ENCODE measurements at places on chromosomes 5 and 9.

DNA sequence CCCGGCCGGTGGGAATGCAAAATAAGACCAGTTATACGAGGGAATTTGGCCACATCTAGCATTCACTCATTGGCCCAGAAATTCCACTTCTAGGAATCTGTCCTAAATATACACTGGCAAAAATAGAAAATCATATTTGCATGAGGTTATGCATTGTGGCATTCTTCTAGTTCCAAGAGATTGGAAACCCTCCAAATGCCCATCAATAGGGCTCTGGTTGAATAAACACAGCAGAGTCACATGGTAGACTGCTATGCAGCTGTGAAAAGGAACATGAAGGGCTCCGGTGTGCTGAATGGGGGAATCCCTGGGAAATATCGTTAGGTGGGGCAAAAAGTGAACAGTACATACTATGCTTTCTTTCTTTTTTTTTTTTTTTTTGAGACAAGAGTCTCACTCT lies 36.8 kb downstream of the PTGES start:
- no peak for DNase-seq

GRCh38 chr9:136943291-136944211 lies 987 bp downstream of the FBXW5 start:
- peak; percentile 76 for DNase-seq

DNA sequence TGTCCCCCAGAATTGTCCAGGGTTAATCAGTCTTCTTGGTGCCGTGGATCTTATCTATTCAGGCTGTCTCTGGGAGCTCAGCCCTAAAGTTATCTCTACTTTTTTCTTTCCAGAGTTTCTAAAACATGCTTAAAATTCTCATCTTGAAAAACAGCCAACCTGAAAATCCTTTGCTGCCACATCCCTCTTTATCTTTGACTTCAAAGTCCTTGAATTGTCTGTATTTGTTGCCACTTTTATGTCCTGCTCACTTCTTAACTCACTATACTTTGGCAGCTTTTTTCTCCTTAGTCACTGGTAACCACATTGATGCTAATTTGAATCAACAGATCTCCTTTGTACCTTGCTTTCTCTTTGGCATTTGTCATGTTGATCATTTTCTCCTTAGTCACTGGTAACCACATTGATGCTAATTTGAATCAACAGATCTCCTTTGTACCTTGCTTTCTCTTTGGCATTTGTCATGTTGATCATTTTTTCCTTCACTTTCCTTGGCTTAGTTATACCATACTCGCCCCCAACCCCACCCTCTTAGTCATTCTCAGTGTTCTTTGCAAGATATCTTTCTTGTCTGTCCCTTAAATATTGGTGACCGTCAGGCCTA lies 8.5 kb downstream of the DMXL1 start:
- no peak for DNase-seq

GRCh38 chr5:131379723-131380122 lies 115.9 kb downstream of the CDC42SE2 start:
- no peak for DNase-seq

DNA sequence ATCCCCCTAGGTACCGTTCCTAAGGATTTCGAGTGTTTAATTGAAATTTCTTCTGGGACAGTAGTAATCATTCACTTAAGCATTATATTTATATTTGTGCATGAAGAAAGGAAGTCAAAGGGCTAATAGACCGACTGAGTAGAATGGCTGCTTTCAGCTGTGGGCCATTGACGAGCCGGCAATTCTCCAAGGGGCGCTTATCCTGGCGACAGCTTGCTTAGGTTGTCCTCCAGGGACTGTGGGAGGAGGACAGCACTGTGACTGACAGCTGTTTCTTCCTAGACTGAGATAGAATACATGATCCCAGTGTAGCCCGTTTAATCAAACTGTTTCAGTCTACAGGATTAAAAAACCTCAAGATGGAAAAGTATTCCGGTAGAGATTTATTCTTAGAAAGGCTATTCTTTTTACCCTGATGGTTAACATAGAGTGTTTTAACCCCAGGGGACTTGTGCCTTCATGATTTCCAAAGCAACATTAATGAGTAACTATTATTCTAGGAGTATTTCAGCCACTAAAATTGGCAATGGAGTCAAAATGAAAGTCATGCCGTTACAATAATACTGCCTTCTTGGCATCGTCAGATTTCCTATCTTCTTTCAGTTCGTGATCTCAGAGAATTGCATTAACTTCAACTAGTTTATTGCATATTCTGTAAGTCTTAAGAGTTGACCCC lies 943.1 kb upstream of the WWC1 start:
- no peak for DNase-seq

- no peak for DNase-seq
Measured at GRCh38 chr5:15577831-15578230, 77.9 kb downstream of the FBXL7 start.

GRCh38 chr9:104982543-104982942 lies 54.6 kb upstream of the ABCA1 start:
- DNase-seq, result no peak

GRCh38 chr9:83204047-83204446 lies 141.1 kb upstream of the RASEF start:
- DNase-seq, result no peak

GRCh38 chr9:124450241-124450924 lies at the start of gene ADGRD2:
Gene ADGRD2 (plus strand): TSS chr9:124450451. CDS start chr9:124451667, 1,216 bp downstream.
- no peak for DNase-seq
